ENCODE measurements at places on chromosomes 12 and 14.

DNA sequence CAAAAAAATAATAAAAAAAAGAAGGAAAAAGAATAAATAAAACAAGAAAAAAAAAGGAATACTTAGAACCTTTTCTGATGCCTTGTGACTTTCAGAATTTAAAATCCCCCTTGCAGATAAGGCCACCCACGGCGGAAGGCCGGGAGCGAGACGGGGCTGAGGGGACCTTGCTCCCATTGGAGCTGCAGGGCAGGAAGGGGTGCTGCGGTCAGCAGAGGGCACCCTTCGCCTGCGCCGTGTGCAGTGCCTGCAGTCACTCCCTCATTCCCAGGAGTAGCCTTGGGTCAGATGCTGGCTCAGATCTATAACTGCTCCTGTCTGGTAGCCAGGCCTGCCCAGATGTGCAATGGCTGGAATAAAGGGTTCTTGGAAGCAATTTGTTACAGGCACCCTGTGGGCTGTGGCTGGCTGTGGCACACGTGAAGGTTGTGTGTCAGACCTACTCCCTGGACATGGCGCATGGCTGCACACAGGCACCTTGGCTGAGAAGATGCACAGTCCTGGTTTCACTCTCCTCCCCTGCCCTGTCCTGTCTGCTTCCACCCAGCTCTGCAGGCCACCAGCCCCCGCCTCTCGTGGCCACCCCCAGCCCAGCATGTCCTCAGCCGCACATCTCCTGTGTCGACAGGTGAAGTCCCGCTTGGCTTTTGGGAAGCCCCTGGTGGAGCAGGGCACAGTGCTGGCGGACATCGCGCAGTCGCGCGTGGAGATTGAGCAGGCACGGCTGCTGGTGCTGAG, 13.4 kb upstream of the ALDH2 start:
- DNase-seq: no peak

GRCh38 chr14:93059917-93060545, 55.7 kb downstream of the ITPK1 start:
- no peak for DNase-seq

- no peak for DNase-seq
Measured at GRCh38 chr12:56954057-56954957, 3.1 kb downstream of the RDH16 start.

- DNase-seq: no peak
Measured at GRCh38 chr12:18689771-18690170, 48.0 kb downstream of the PLCZ1 start.

GRCh38 chr14:30295980-30296379, 263.0 kb upstream of the G2E3 start:
- no peak for DNase-seq

DNA sequence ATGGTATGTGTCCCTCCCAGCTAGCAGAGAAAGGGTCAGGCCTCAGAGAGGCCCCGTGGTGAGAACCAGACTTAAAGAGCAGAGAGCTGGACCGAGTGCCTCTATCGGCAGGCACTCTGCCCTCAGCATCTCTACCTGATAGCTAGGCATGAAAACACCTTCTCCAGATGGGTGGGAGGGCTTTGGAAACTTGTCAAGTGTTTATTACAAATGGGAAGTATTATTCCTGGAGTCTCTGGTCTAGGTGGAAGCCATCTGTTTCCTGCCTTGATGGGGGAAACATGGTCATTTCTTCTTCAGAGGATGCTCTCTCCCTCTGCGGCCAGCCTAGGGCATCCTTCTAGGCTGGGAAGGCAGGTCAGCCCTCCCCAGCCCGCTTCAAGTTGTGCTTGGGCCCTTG, 2.3 kb downstream of the TMEM63C start:
- no peak for DNase-seq

GRCh38 chr12:54472494-54473262, 724 bp downstream of the GTSF1 start:
- no peak for DNase-seq

GRCh38 chr12:69000540-69001243, 67.7 kb upstream of the CPM start:
- DNase-seq: no peak

- DNase-seq: no peak
Measured at GRCh38 chr14:69190191-69190590, 1.1 kb upstream of the EXD2 start.

GRCh38 chr14:59919570-59920377, at the start of gene LRRC9:
TSS of gene LRRC9 (plus strand) at chr14:59920144.
- DNase-seq: no peak

- no peak for DNase-seq
Measured at GRCh38 chr12:88408823-88409222, 171.4 kb downstream of the KITLG start.

DNA sequence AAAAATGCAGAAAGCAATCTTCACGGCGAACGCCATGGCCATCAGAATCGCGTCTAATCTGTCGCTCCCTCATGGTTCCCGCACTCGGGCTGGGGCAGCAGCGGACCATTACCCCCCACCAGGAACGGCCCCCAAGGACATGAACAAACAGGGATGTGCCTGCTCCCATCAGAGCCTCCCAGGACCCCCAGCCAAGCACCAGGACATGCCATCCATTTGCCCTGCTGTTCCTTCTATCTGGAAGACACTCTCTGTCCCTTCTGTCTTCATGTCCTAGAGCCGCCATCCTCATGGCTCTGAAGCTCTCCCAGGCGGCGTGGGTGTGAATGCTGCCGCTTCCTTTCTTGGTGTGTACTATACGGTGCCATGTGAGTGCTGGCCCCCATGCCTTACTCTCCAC, 371.8 kb downstream of the BCL11B start:
- DNase-seq: no peak

DNA sequence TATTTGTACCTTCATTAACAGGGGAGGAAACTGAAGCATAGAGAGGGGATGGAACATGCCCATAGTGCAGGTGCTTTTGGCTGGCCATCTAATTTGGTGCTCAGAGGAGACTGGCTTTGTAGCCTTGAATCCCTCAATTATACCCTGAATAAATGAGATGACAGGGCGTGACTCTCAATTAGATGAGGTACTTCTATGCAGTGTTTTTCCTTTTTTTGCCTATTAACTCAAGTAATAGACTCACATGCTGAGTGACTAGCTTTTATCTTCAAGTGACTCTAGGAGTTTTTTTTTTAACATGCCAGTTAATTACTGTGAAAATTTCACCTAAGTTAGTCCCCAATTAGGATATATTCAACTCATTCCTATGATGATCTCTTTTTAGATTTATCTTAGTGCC, 243.7 kb downstream of the DACT1 start:
- no peak for DNase-seq

DNA sequence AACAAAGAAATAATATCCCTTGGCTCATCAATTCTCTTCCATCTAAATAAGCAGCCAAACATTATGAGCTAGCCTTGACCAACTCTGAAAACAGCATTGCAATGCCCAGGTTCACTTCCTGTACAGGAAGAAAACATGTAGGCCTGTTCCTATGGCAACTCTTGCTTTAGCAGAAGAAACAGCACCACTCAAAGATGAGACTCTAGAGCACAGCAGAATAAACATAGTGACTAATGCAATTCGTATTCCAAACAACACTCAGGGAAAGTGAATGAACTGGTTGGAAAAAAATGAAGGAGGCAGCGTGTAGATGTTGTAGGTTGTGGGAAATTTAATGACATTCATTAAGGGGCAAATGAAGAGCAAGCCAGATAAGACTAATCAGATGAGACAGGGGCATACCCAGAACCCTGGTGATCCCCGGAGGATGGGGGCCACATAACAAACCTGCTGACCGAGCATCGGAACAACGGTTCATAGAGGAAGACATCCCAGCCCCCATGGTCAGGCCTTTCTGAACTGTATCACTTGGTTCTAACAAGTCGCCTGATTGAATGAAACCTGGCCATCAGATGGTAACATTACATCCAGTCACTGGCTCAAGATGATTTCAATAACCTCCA, 9.0 kb downstream of the ARHGDIB start:
- no peak for DNase-seq

DNA sequence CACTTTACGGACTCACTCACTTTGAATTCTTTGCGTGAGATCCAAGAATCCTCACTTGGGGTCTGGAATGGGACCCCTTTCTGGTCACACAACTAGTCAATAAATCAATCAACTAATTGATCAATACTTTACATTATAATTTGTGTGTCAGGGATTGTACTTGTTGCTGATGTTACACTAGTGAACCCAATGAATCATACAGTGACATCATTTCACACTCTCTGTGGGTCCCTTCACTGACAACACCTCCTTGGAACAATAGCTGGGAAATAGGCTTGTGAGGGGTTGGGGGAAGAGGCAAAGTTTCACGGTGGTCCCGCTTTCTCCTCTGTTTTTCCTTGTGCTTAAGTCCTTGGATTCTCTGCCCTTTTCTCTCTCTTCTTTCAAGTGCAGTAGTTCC, 35.0 kb downstream of the TPH2 start:
- no peak for DNase-seq

GRCh38 chr14:96271421-96271762, 15.4 kb downstream of the BDKRB1 start:
- DNase-seq: no peak

- no peak for DNase-seq
Measured at GRCh38 chr12:51028126-51028812, 2.1 kb upstream of the SLC11A2 start.

DNA sequence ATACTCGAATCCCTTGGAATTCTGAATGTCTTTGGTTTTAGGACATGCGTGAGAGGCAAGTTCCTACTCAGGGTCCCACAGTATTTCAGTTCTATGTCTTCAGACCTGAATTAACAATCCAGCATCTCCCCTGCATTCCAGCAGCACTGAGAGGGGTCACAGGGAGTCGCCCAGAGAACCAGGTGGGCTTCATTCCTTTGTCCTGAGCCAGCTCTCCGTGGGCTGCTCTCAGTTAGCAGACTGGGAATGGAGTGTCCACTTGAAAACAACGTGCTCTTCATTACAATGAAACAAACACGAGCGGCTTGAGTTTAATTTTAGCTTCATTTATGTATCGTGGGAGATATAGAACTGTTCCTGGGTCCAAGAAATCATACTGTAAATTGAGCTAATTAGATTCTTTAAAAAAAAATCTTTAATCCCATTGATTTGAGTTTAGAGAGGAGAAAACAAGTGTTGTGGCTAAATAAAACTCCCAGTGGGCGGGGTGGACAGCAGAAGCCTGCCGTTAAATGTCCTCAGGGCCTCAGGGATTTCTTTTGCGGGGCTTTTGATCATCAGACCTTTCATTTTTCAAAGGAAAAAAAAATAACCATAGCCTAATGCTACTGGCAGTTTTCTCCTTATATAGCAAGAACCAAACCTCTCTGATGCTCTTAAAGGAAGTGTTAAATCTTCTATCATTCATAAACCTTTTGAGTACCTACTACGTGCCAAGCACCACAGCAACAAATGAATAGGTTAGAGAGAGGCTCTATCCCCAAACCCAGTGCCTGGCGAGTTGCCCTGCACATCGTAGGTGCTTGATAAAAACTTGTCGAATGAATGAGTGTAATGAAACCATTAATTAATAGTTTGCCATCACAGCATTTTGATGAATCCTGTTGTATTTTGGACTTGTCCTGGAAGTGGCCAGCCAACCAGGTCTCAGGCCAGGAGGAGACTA, 140.4 kb downstream of the CHST11 start:
- no peak for DNase-seq

DNA sequence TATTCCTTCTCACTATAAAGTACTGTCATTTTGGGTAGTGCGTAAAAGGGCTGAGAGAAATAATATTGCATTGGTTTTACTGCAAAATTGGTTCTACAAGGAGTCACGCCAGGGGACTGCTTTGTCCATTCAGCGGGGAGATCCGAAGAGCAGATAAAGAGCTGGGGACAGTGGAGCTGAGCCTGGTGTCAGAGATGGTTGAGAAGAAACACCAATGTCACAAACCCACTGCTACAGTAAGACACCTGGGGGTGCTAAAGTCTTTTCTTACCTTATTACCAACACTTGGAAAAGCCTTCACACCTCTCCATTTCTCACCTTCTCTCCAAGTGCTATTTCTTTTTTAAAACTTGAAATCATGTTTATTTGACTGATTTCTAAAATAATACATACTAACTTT, 14.1 kb downstream of the IL31 start:
- DNase-seq: no peak

DNA sequence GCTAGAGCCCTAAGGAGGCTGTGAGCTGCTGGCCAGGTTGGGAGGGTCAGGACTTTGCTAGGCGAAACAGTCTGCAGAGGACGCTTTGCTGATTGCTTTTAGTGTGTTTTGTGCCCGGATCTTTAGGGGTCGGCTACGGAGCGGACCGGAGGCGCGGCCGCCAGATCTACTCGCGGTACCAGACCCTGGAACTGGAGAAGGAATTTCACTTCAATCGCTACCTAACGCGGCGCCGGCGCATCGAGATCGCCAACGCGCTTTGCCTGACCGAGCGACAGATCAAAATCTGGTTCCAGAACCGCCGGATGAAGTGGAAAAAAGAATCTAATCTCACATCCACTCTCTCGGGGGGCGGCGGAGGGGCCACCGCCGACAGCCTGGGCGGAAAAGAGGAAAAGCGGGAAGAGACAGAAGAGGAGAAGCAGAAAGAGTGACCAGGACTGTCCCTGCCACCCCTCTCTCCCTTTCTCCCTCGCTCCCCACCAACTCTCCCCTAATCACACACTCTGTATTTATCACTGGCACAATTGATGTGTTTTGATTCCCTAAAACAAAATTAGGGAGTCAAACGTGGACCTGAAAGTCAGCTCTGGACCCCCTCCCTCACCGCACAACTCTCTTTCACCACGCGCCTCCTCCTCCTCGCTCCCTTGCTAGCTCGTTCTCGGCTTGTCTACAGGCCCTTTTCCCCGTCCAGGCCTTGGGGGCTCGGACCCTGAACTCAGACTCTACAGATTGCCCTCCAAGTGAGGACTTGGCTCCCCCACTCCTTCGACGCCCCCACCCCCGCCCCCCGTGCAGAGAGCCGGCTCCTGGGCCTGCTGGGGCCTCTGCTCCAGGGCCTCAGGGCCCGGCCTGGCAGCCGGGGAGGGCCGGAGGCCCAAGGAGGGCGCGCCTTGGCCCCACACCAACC, 1.5 kb downstream of the HOXC6 start:
- no peak for DNase-seq

GRCh38 chr14:52852810-52853521, 61.6 kb upstream of the GNPNAT1 start:
- DNase-seq: no peak

DNA sequence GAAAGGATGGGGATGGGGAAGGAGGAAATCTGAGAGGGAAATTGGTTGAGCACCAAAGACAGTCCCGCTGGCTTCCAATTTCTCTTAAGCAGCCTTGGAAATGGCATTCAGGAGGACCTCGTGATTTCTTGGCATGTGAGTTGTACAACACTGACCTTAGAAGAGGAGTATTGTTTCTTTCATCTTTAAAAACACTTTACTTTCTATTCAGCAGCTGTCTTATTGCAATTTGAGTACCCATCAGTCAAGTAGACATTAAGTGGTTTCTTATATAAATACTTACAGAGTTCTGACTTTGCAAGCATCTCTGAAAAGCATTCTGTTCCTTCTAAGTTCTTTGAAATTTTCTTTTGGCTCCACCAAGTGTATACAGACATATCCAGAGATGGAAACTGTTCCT, 83.2 kb downstream of the LMNTD1 start:
- no peak for DNase-seq

All from stimulated activated CD8-positive, alpha-beta memory T cell treated with anti-CD3 and anti-CD28 coated beads, Interleukin-15, amount 100 ng/mL, for 4 hours (primary cell).